ENCODE measurements at places on chromosomes 1 and 21. TPM values are rescaled to one million over a fixed set of nuclear protein-coding genes. Genes with fewer than 3 reads are reported as not detected.

FMO1 gene
- not detected for total RNA-seq

RGSL1 gene
- total RNA-seq = not detected

CRYAA gene
- not detected for total RNA-seq

RIMKLA gene
- 0.84 TPM for total RNA-seq

TBCE gene
- 42.0 TPM for total RNA-seq

C1orf115 gene
- total RNA-seq = 5.4 TPM

ADAMTS1 gene
- 0.19 TPM for total RNA-seq

PEX11B gene
- total RNA-seq = 27.6 TPM

TMCC2 gene
- 2.6 TPM for total RNA-seq

OR2L5 gene
- not detected for total RNA-seq

OLFM3 gene
- total RNA-seq = not detected

PEAR1 gene
- total RNA-seq = 7.8 TPM
